Activated CD8-positive, alpha-beta T cell treated with anti-CD3 and anti-CD28 coated beads, Interleukin-2, amount 10 ng/mL, durations not matched to agents 7 days and 5 days (primary cell): ENCODE measurements at places on chromosomes 3 and 15. TPM values are rescaled to one million over a fixed set of nuclear protein-coding genes. Genes with fewer than 3 reads are reported as not detected.

DNA sequence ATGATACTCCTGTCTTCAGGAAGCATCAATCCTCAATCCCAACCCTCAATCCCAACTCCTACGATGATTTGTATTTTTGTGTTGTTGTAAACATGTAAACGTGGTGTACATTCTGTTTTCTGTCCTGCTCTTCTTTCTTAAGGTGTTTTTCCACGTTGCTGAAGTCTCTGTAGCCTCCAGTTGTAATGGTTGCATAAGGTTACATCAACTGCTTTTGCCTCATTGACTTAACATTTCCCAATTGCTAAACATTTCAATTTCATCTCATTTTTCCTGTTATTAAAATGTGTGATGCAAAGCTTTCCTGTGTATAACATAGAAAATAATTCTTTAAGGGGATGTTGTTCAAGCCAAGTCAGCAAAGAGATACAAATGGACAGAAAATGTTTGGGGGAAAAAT lies 33.4 kb downstream of the HRH1 start:
- H3K4me1 ChIP-seq: no peaks in the 10 kb centered on the region
- H3K27me3 ChIP-seq: peaks cover 16% of the 10 kb centered on the region
- DNase-seq: no peak
- no peaks in the 10 kb centered on the region for H3K36me3 ChIP-seq

- DNase-seq: no peak
- peaks cover 55% of the 10 kb centered on the region for H3K36me3 ChIP-seq
- H3K27ac ChIP-seq: no peak overlapping the region
- H3K27me3 ChIP-seq: no peaks in the 10 kb centered on the region
- H3K4me3 ChIP-seq: no peak overlapping the region
Measured at GRCh38 chr15:38479266-38479665, 25.3 kb downstream of the FAM98B start.

Gene LCTL
- total RNA-seq: not detected

Gene ONECUT1
- total RNA-seq: not detected

Gene POTEB
- total RNA-seq: not detected

DNA sequence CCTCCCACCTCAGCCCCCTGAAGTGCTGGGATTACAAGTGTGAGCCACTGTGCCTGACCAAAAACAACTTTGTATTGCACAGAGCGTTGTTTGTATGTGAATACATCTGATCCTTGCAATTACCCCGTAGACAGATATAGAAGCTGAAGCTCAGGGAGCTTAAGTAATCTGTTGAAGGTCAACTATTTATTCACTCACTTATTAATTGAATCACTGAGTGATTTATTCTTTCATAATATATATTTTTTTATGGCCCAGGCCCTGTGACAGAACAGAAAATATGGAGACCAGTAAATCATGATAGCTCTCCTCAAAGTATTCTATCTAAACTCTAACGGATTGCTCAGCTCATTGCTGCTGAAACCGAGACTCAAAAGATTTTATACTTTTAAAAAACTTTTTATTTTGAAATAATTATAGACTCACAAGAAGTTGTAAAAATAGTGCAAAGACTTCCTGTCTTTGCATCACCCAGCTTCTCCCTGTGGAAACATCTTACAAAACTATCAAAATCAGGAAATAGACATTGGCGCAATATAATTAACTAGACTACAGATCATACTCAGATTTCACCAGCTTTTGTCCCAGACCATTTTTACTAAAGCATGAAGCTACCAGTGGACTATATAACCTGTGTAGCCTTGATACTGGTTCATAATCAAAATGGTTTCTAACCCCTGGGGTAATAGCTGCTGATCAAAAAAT lies 466.1 kb downstream of the PDCD6IP start:
- no peaks in the 10 kb centered on the region for H3K4me1 ChIP-seq
- DNase-seq: no peak
- H3K36me3 ChIP-seq: no peaks in the 10 kb centered on the region
- no peak overlapping the region for H3K4me3 ChIP-seq
- H3K27ac ChIP-seq: no peak overlapping the region
- peaks cover 6% of the 10 kb centered on the region for H3K27me3 ChIP-seq

DNA sequence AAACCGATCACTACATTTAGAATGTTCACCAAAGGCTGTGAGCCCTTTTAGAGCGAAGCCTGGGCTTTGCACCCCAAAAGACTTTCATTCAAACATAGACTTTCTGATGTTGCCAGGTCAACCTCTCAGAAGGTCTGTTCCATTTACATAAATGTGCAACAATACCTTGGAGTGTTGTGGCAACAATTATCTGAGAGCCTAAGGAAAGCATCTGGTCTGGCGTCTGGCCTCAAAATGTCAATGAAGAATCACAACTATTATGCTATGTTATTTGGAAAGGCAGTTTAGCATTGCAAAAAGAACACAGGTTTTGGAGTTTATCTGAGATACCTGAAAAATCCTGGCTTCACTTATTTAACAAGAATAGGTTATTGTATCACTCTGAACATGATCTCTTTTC lies 50.0 kb downstream of the POLR2M start:
- no peaks in the 10 kb centered on the region for H3K4me1 ChIP-seq
- peaks cover 2% of the 10 kb centered on the region for H3K27me3 ChIP-seq
- H3K36me3 ChIP-seq: no peaks in the 10 kb centered on the region
- H3K27ac ChIP-seq: no peak overlapping the region
- no peak overlapping the region for H3K4me3 ChIP-seq

- no peak overlapping the region for H3K4me3 ChIP-seq
- no peaks in the 10 kb centered on the region for H3K4me1 ChIP-seq
- H3K36me3 ChIP-seq: no peaks in the 10 kb centered on the region
- H3K27ac ChIP-seq: no peak overlapping the region
- no peaks in the 10 kb centered on the region for H3K27me3 ChIP-seq
Measured at GRCh38 chr3:178522200-178523052, 13.8 kb upstream of the KCNMB2 start.

- H3K27me3 ChIP-seq: no peaks in the 10 kb centered on the region
- H3K4me3 ChIP-seq: no peak overlapping the region
- H3K27ac ChIP-seq: no peak overlapping the region
- DNase-seq: no peak
- H3K4me1 ChIP-seq: peaks cover 6% of the 10 kb centered on the region
Measured at GRCh38 chr3:17581421-17582080, 160.9 kb downstream of the TBC1D5 start.

Gene CFAP100
- total RNA-seq: not detected
